ENCODE measurements at places on chromosomes 16 and 17. TPM values are rescaled to one million over a fixed set of nuclear protein-coding genes. Genes with fewer than 3 reads are reported as not detected.

DNA sequence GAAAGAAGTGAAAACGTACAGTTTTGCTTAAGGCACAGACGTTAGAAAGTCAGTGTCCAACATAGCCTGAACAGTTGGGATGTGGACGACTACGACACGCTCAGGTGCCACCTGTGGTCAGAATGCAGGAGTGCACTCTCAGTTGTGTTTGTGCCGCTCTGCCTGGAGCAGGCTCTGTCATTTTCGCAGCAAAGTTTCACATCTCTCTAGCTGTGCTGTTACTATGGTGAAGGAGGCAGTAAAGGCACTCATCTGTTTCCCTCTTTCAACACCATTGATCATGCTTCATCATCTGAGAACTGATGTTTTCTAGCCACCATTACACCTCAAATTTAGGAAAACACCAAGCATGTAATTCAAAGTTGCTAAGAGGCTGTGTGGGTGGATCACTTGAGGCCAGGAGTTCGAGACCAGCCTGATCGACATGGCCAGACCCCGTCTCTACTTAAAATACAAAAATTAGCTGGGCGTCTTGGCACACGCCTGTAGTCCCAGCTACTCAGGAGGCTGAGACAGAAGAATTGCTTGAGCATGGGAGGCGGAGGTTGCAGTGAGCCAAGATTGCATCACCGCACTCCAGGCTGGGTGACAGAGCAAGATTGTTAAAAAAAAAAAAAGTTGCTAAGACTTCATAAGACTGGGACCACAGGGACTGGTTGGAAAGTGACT lies 44.9 kb upstream of the DNAJA2 start:
- no peak overlapping the region for H3K4me3 ChIP-seq
- peaks cover 4% of the 10 kb centered on the region for H3K27me3 ChIP-seq
- H3K4me1 ChIP-seq = no peaks in the 10 kb centered on the region
- H3K27ac ChIP-seq = no peak overlapping the region

The CCDC78 gene
- total RNA-seq = 0.56 TPM

The KRT39 gene
- not detected for total RNA-seq

DNA sequence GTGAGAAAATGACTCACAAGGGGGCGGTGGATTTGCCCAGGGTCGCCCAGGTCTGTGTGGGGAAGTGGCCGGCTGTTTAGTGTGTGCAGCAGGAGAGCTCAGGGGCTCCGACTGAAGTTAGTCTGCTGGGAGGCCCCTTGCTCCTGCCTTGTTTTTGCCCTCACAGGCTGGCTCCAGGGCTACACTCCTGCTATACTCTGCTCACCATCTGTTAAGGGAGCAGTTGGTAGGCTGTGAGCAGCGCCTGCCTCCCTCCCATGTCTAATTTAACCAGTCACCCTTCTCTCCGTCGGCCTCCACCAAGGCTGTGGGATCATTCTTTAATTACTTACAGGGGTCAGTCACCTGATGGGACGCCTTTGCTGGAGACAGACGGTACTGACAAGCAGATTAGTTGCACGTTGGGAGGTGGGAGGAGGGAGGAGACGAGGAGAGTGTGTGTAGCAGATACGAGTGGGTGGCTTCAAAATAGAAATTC lies 35.5 kb downstream of the KSR1 start:
- H3K27me3 ChIP-seq = no peaks in the 10 kb centered on the region
- peaks cover 40% of the 10 kb centered on the region for H3K4me1 ChIP-seq
- H3K36me3 ChIP-seq = peaks cover 12% of the 10 kb centered on the region
- H3K4me3 ChIP-seq = no peak overlapping the region

The KRTAP3-1 gene
- not detected for total RNA-seq

DNA sequence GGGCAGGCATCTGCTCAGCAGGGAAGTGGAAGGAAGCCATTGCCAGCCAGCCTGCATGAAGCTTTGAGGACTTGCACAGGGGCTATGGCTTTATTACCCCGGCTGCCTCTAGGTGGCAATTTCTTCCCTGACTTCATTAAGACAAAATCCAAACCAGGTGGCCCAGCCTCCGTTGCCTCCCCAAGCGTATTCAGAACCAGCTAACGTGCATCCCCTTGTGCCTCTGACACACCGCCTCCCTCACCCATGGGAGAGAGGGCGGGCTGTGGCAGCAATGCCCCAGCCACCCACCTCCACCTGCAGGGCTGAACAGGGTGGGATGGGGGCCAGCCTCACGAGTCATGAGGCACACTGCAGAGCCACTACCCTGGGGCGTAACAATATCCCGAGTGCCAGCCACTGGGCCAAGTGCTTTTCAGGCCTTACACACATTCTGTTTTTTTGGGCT lies 6.8 kb downstream of the KIFC3 start:
- H3K27ac ChIP-seq = no peak overlapping the region
- no peak overlapping the region for H3K4me3 ChIP-seq
- no peaks in the 10 kb centered on the region for H3K27me3 ChIP-seq
- peaks cover 47% of the 10 kb centered on the region for H3K36me3 ChIP-seq

- peaks cover 8% of the 10 kb centered on the region for H3K27me3 ChIP-seq
- H3K36me3 ChIP-seq = no peaks in the 10 kb centered on the region
- no peak overlapping the region for H3K4me3 ChIP-seq
- H3K27ac ChIP-seq = no peak overlapping the region
- DNase-seq = no peak
Observed at GRCh38 chr16:56289416-56289815, 98.1 kb downstream of the GNAO1 start.

The CCDC154 gene
- not detected for total RNA-seq

DNA sequence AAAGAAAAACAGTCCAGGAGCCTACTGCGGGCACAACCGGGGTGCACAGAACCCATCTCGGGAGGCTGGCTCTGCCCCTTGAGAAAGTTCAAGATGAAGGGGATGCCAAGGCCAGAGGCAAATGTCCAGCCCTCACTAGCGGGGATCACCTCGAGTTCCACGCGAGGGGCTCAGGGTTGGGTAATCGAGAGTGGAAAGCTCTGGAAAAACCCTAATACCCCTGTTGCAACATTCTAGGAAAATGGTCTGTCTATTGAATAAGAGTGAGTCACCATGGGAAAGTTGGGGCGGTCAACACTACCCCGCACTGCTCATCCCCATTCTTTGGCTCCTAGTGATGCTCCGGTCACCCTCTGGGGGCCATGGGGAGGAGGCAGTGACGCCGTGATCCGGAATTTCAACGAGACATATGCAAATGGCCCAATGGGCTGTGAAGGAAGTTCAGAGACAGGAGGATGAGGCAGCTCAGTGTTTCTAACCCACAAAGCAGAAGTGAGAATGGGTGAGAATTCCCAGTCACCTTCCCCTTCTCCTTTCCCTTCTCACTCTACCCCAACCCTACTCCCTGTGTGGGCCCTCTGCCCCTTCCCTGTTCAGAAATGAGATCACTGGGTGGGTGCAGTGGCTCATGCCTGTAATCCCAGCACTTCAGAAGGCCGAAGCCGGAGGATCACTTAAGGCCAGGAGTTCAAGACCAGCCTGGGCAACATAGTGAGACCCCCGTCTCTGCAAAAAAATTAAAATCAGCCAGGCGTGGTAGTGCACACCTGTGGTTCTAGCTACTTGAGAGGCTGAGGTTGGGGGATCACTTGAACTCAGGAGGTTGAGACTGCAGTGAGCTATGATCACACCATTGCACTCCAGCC lies 22.4 kb downstream of the SOCS3 start:
- no peak overlapping the region for H3K4me3 ChIP-seq
- peaks cover 23% of the 10 kb centered on the region for H3K4me1 ChIP-seq
- peak overlapping the region; percentile 90 for H3K27ac ChIP-seq
- H3K27me3 ChIP-seq = no peaks in the 10 kb centered on the region

DNA sequence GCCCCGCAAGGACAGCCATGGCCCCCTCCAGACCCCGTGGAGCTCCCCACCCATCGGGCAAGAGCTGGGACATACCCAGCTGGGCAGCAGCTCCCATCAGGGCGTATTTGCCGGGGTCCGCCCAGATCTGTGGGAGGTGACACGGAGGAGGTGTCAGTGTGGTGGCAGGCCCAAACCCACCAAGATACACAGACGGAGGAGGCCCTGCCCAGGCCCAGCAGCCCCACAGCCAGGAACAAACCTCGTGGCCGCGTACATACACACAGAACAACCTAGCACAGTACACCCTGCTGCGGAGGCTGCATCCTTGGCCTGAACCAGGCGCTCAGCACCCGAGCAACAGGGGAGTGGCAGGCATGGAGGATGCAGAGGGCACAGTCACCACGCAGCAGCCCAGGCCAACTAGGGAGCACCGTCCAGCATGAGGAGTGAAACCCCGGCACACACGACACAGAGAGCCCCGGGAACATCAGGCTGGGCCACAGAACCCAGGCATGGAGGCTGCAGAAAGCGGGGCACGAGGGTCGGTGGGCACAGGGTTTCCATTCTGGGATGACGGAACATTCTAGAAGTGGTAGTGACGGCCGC lies 4.9 kb upstream of the CCDC154 start:
- no peak overlapping the region for H3K4me3 ChIP-seq
- no peaks in the 10 kb centered on the region for H3K27me3 ChIP-seq
- DNase-seq = no peak
- no peak overlapping the region for H3K27ac ChIP-seq
- peaks cover 43% of the 10 kb centered on the region for H3K36me3 ChIP-seq

DNA sequence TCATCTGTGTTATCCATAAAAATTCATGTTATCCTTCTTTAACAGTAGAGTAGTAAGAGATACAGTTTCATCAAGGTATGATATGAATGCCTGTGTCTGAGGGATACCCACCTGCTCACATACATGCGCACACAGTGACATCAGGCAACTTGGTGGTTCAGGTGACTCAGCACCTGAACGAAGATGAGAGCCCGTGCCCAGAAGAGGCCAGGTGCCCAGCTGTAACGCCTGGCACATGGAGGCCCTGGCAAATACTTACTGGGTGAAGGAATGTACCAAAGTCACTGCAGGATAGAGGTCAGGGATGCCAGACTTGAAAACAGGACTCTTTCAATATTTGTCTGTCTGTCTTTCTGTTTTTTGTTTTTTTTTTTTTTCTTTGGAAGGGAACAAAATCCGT lies 72.6 kb upstream of the LGALS9 start:
- H3K36me3 ChIP-seq = peaks cover 16% of the 10 kb centered on the region
- no peaks in the 10 kb centered on the region for H3K27me3 ChIP-seq
- no peak overlapping the region for H3K4me3 ChIP-seq
- DNase-seq = no peak
- peaks cover 30% of the 10 kb centered on the region for H3K4me1 ChIP-seq
- H3K27ac ChIP-seq = no peak overlapping the region

- no peak overlapping the region for H3K27ac ChIP-seq
- peak; percentile 31 for DNase-seq
- H3K4me3 ChIP-seq = peak overlapping the region; percentile 20
Observed at GRCh38 chr17:62062302-62062701, 2.8 kb downstream of the MED13 start.

- DNase-seq = no peak
- H3K27me3 ChIP-seq = peaks cover 13% of the 10 kb centered on the region
- H3K4me1 ChIP-seq = no peaks in the 10 kb centered on the region
- no peak overlapping the region for H3K27ac ChIP-seq
- H3K36me3 ChIP-seq = no peaks in the 10 kb centered on the region
Observed at GRCh38 chr17:36705283-36705795, 104.0 kb downstream of the MRM1 start.

DNA sequence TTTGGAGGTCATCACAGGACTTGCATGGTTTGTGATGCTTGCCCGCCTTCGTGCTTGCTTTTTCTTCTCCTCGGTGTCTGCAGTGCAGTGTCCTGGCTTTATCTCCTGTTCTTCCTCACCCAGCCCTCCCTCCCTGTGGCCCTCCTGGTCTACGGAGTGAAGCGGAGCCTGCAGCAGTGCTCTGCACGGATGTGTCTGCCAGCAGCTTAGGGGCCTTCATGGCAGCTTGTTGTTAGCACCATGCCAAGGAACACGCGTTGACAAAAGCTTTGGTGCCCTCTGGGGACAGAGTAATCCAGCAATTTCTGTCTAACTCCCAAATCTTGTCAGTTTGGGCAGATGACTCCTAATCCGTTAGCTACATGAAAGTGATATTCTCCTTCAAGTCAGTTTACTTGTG lies 9.9 kb downstream of the DHODH start:
- no peaks in the 10 kb centered on the region for H3K4me1 ChIP-seq
- no peaks in the 10 kb centered on the region for H3K27me3 ChIP-seq
- DNase-seq = no peak
- peaks cover 6% of the 10 kb centered on the region for H3K36me3 ChIP-seq

GRCh38 chr16:53090591-53091411 lies 36.0 kb downstream of the CHD9 start:
- DNase-seq = peak; percentile 98
- peaks cover 18% of the 10 kb centered on the region for H3K4me1 ChIP-seq
- no peak overlapping the region for H3K4me3 ChIP-seq
- no peaks in the 10 kb centered on the region for H3K27me3 ChIP-seq

GRCh38 chr17:76686538-76687297 lies 24.0 kb downstream of the MXRA7 start:
- peaks cover 43% of the 10 kb centered on the region for H3K36me3 ChIP-seq
- peaks cover 27% of the 10 kb centered on the region for H3K4me1 ChIP-seq
- no peak for DNase-seq
- H3K27me3 ChIP-seq = no peaks in the 10 kb centered on the region
- H3K4me3 ChIP-seq = no peak overlapping the region

DNA sequence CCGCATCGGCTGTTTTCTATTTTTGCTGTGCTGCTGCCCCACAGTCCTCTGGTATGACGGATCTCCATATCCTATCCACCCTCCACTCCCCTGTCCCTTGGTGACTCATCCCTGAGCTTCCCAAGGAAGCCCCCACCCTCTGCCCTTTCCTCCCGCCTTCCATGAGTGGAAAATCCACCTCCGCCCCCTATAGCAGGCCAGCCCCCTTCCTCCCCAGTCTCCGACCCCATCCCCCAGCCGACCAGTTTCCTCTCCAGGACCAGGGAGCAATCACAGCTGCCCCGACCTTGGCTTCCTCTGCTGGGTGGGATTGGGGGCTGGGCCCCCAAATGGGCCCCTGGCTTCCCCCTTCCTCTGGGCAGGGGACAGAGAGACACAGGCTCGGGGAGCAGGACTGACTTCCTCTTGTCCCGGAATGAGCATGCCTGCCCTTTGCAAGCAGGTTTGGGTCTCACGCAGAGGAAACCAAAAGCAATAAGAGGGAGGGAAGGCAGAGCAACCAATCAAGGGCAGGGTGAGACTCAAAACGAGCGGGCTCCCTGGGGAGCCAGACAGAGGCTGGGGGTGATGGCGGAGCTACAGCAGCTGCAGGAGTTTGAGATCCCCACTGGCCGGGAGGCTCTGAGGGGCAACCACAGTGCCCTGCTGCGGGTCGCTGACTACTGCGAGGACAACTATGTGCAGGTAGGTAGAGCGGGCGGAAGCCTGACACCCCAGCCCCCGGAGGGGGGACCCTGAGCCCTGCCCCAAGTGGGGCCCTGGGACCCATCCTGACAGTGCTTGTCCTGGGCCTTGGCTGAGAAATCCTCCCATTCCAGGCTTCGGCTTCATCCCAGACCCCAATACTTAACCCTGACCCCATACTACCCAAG lies at the start of the genes ABI3 and GNGT2:
Gene ABI3 (plus strand): TSS at position 550 of the 872 bp plus-strand sequence. CDS start 18 bp downstream, at position 568.
Gene GNGT2 (minus strand): TSS at position 417 of the 872 bp plus-strand sequence. CDS start 3,152 bp downstream, outside the sequence.
- H3K27ac ChIP-seq = peak within 1 kb of the TSS; percentile 21
- peaks cover 9% of the 10 kb centered on the region for H3K4me1 ChIP-seq
- H3K4me3 ChIP-seq = no peak within 1 kb of the TSS
- H3K27me3 ChIP-seq = peaks cover 8% of the 10 kb centered on the region
- DNase-seq = peak; percentile 55
- H3K36me3 ChIP-seq = no peaks in the 10 kb centered on the region
